CD8-positive, alpha-beta memory T cell (primary cell): ENCODE measurements at places on chromosomes 1 and 21. TPM values are rescaled to one million over a fixed set of nuclear protein-coding genes. Genes with fewer than 3 reads are reported as not detected.

Gene OR2L2
- not detected for polyA plus RNA-seq

Gene LCE2B
- polyA plus RNA-seq: not detected

Gene KCNJ15
- not detected for polyA plus RNA-seq

Gene C8A
- polyA plus RNA-seq: not detected

Gene UTP11
- 22.4 TPM for polyA plus RNA-seq

Gene LCE1A
- polyA plus RNA-seq: not detected

Gene EPHA10
- polyA plus RNA-seq: not detected

Gene FCRL4
- polyA plus RNA-seq: not detected

Gene C21orf91
- 54.1 TPM for polyA plus RNA-seq

Gene KLHDC9
- polyA plus RNA-seq: not detected

Gene ERICH3
- polyA plus RNA-seq: not detected

Gene C1orf210
- polyA plus RNA-seq: not detected

Gene FTCD
- polyA plus RNA-seq: not detected

Gene RIMKLA
- polyA plus RNA-seq: 0.24 TPM

Gene SH3D21
- not detected for polyA plus RNA-seq

Gene BNIPL
- polyA plus RNA-seq: 0.08 TPM

Gene KIRREL1
- not detected for polyA plus RNA-seq

Gene UMODL1
- polyA plus RNA-seq: not detected

Gene PERM1
- not detected for polyA plus RNA-seq

Gene RIPPLY3
- not detected for polyA plus RNA-seq

Gene APCS
- not detected for polyA plus RNA-seq

Gene ZSWIM5
- polyA plus RNA-seq: 0.69 TPM

Gene OR2T11
- polyA plus RNA-seq: not detected

Gene OR2T35
- polyA plus RNA-seq: not detected

Gene STUM
- 0.13 TPM for polyA plus RNA-seq

Gene FMO4
- 2.6 TPM for polyA plus RNA-seq

Gene INKA2
- not detected for polyA plus RNA-seq

Gene RBP7
- not detected for polyA plus RNA-seq

Gene LEFTY2
- polyA plus RNA-seq: not detected

Gene TGFB2
- polyA plus RNA-seq: not detected

Gene RGS1
- polyA plus RNA-seq: 82.9 TPM

Gene FCGR3A
- polyA plus RNA-seq: 44.6 TPM

Gene CHIA
- not detected for polyA plus RNA-seq

Gene PCBP3
- polyA plus RNA-seq: 0.38 TPM

Gene OR10Z1
- not detected for polyA plus RNA-seq

Gene FAM78B
- polyA plus RNA-seq: not detected

Gene ACTN2
- polyA plus RNA-seq: not detected

Gene IFNAR2
- polyA plus RNA-seq: 85.3 TPM

Gene PLEKHN1
- 0.49 TPM for polyA plus RNA-seq

Gene CYP4A22
- polyA plus RNA-seq: not detected

Gene PFKFB2
- 0.29 TPM for polyA plus RNA-seq

Gene S100A16
- polyA plus RNA-seq: not detected

Gene C1orf116
- not detected for polyA plus RNA-seq

Gene SLC30A10
- polyA plus RNA-seq: not detected

Gene GPR3
- polyA plus RNA-seq: not detected

Gene XKR8
- polyA plus RNA-seq: 23.3 TPM

Gene CHRM3
- not detected for polyA plus RNA-seq
